Activated CD4-positive, alpha-beta T cell treated with anti-CD3 and anti-CD28 coated beads for 1 hour (primary cell): ENCODE measurements at places on chromosomes 3 and 15.

DNA sequence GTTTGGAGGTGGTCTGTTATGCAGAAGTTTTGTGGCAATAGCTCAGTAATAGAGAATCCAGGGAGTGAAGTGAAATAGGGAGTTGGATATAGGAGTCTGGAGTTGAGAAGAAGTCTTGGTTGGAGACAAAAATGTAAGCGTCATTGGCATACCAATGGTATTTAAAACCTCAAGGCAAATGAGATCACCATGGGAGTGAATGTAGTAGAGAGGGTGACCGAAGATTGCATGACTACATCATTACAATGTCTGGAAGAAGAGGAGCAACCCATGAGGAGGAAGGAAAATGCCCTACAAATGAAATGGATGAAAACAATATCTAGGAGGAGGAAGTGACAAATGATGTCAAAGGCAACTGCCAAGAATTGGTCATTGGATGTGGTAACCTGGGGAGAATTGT, 54.4 kb downstream of the CNTN4 start:
- no peak for DNase-seq

DNA sequence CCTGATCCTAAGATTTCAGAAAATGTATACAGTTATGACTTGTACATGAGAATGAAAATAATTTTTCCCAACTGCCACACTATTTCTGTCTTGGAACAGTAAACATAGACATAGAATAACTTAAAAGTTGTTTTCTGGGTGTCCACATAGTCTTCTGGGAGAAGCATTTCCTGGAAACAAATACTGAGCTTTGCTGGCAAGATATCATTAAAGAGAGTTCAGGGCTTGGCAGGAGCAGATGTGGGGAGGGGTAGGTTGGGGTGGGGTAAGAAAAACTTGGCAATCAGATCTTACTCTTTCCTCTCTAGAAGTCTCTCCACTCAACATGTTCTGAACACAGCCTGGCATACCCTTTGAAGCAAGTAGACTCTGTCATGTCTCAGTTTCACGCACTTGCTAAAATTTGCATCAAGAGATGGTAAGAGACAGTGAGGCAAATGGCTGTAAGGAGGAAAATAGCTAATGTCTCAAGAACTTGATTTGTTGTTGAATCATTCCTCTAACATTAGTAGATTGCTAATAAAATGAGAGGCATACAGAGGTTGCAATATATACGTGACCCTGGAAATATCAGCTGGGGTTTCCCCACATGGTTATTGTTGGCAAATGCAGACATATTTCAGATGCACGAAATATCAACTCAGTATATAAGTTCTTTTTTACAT, 27.3 kb upstream of the ABI3BP start:
- DNase-seq: no peak

GRCh38 chr3:51686512-51687215, 15.6 kb downstream of the TEX264 start:
- DNase-seq: peak; percentile 61

GRCh38 chr3:14183015-14183577, 4.5 kb downstream of the LSM3 start:
- DNase-seq: no peak

- DNase-seq: no peak
Measured at GRCh38 chr15:33040496-33040895, 154.0 kb downstream of the FMN1 start.

DNA sequence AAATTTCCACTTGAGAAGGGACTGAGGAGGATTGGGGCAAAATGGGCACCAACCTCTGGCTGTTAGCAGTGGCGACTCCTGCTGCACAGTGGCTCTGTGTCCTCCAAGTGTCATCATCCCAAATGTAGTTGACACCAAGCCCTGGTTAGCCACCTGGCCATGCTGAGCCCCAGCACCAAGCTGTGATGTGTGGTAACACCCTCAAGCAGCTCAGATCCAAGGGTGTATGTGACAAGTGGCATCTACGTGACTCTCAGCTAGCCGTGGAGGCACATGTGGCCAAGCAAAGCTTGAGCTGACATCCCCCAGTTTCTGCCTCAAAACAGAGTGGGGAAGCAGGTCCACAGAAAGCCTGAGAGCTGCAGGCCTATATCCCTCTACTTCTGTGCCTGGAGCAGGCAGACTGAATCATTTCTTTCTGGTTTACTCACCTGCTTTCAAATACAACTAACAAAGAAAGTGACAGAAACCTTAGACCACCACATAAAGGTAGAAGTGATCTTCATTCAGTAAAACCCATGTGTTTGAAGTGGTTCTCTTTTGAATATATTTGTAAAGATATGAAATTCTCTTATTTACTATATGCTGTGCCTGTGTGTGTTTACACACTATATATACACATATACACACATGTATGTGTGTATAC, 40.0 kb downstream of the FOXP1 start:
- no peak for DNase-seq

DNA sequence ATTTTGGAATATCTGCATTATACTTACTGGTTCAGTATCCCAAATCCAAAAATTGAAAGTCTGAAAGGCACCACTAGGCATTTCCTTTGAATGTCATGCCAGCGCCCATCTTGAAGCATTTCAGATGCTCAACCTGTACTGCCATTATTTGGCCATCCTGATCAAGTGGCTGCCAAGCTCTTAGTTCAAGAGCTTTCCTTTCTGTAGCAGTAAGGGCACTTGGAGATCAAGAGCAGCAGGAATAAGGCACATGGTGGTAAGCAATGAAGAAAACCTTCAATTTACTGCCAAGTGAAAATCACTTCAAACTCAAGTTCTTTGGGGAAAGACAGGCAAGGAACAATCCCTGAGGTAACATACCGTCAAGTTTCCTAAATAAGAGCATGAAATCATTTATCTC, 10.0 kb downstream of the RHOA start:
- DNase-seq: no peak

DNA sequence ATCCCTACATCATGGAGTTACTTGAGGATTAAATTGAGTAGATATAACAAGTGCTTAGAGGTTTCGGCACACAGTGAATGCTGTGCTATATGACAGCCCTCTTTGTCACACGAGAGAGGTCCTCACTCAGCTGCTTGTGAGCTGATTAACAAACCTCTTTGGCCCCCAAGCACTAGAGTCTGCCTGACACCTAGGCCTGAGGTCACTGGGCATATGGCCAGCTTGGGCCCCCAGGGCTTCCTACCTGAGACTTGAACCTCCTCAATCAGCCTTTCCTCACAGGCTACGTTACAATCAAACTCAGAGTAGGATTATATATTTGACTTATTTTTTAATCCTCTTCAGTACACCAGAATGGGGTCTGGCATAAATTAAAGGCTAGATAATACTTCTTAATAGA, 88.8 kb downstream of the WDR72 start:
- no peak for DNase-seq

DNA sequence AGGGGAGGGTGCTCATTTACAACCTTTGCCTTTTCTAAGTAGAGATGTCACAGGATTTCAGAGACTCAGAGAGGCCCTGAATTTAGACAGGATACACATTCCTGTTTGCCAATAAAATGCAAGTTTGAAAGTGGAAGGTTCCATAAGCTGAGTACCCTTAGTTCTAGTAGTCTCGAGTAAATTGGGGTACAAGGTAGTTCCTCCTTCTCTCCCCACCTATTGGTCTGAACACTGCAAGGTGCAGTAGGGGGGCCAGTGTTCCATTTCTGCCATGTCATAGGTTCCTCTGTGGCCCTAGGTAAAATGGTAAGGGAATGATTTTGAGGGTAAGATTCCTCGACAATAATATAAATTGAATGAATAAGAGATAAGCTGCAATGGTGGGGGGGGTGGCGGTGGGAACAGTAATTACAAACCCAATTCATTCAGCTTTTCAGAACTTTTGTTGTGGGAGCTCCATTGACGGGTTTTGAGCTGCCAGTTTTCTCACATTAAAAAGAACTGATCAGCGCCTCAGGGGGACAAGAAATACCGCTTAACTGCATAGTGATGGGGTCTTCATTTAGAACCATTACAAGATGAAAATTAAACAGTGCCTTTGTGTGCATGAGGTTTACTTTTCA, 5.9 kb downstream of the SOX2 start:
- DNase-seq: no peak

DNA sequence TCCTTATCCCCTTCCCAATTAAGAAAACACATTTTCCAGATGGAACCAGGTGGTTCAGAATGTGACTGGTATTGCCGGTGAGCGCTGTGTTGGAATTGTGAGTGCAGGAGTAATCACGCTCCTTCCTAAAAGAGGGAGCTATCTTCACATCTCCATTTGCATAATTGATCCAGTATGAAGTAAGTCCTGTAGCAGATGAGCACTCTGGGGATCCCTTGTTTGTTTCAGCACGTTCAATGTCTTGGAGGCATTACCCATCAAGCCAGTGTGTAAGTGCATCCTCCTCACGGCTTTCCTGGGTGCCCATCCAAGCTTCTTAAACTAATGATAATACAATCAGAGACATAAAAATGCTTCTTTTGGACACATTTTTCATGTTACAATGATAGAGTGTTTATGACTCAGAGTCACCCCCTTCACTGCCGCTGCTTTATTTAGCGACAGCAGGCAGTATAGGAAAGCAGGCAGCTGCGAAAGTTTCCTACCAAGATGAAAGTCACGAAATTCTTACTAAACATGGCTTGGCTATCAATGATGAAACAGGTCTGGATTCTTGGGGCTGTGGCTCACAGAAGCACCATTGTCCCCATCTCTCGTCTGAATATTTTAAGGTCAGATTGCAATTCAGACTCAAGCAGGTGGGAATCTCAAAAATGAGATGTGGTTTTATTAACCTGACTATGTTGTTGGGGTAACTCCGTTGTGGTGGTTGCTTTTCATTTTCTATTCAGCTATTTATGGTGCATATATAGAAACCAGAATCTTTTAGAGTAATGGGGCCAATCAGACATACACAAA, 346.3 kb upstream of the MDFIC2 start:
- no peak for DNase-seq

DNA sequence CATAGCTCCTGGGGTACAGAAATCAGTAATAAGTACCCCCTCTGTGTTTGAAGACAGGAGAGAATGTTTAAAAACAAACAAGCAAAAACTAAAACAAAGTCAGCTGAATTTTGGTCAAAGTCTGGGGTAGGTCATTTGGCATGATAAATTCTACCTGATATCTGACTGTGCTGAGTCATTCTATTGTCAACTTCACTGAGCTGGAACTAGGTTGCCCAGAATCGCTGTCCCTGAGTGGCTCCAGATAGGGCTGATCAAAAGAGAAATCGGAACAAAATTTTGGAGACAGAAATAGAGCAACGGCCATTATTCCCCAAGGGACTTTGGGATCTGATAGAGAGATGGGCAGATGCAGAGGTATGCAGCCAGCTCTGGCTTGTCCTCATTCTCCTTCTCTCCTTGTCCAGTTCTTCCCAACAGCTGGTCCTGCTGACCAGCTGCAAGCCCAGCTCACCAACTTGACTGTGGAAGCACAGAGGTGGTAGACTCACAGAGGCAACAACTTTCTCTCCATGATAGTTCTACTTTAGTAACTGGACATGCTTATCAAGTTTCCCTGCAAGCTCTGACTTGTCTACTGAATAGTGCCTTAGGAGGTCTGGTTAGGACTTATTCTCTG, 57.3 kb upstream of the MYRIP start:
- DNase-seq: no peak

DNA sequence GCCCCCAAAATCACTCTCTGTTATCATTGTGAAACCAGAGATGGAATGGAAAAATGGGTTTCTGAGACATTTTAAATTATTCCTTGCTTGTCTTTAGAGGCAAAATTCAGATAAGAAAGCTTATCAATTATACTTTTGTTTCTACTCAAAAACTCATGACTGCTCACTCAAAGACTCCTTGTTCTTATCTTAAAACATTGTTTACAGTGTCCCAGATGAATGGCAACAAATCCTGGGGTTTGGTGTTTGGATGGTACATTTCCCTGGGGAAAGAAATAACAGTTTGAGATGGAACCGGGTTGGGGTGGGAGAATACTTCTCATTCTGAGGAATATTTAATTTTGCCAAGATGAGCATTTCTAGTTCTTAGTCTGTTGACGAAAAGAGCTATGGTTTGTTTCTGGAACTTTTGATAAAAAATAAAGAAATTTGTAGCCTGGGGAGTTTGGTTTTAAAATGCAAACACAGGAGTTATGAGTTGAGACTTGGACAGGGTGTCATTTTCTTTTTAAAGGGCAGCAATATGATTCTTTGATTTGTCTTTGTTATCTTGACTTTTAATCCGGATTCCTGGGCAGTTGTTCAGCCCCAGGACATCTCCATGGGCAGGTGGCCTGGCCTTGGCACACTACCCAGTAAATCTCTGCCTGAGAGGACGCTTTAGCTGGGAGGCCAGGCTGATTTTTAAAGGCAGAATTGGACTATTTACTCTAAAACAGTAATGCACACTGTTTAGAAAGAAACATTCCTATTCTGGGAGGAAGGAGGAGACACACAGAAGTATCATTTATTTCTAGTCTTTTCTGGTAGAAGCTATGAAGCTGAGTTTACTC, 32.4 kb downstream of the BTD start:
- DNase-seq: no peak

- DNase-seq: no peak
Measured at GRCh38 chr15:26374806-26375205, 398.1 kb downstream of the GABRB3 start.

DNA sequence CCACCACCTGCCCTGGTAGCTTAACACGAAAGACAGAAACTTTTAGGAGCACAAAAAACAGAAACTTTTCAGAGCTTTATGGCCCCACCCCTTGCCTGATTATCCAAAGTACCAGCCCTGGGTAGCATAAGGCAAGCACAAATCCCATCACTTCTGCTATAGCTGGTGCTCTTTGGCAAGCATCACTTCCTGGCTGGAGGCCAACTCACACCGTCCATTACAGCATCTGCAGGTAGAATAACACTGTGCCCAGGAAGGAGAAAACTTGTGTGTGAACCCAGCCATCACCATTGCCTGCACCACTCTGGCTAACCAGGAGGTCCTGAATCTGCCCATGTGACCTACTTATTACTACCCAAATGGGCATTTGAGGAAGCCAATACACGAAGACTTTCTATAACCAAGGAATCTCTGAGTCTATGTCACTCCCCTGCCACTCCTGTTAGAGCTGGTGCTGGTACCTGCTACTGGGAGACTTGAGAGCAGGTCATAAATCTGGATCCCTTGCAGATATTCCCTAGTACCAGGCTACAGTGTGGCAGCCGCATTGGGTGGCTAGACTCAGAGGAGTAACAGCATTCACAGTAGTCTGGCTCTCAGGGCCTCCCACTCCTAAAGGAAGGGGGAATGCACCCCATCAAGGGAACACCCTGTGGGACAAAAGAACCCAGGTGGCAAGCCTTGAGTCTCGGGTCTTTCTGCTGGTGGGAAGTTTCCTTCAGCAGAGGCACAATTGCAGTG, 73.3 kb upstream of the AKAP13 start:
- no peak for DNase-seq

GRCh38 chr3:180932819-180933218, 20.3 kb downstream of the FXR1 start:
- no peak for DNase-seq
